ENCODE measurements at places on chromosomes 2 and 18.

DNA sequence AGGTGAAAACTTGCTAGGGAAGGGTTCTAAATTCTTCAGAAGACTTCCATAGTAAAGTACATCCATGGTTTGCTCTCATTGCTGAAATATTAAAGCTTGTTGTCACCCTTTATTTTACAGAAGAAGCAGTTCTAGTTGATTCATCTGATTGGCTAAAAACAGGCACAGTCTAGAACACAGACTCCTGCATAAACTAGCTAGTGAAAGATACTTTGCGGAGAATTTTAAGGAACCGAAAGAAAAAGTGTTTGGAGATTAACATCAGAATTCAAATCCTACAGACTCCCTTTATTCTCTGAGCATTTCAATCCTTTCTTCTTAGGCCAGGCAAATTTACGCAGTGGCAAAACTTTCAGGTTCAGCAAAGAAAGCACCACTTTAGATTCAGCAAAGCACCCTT, 1076.5 kb upstream of the ZEB2 start:
- no peak for DNase-seq

DNA sequence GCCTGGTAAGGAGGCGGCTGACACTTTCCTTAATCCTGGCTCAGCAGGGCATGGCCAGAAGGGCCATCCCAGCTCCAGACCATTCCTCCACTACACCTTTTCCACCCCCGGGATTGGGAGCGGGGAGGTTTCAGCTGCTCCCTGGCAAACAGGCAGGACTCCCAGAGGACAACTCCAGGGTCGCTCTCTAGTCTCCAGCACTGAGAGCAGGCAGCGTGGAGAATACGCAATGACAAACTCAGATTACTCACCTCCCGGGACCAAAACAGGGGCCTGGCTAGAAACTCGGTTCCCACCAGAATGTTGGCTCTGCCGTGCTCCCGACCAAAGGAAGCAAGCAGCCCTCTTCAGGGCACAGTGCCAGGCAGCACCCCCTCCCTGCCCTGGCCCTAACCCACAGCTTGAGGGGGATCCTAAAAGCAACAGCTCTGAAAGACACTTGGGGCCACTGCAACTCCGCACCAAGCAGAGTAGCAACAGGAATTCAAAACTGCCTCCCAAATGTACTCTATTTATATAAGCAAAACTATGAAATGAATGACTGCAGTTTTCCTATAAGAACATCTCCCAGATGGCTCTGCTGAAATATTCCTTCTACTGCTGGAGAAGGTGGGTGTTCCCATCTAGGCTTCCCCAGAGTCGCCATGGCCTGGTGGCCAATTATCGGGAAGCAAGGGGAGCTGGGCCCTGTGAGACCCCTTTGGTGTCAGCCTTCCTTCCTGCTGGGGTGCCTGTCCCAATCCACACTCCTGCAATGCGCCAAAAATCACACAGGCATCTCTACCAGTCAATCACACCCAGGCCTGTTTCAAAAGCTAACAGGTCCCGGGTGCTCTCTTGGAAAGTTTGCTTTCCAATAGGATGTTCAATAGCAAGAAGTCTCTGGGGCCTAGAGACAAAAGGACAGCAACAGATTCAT, 61.2 kb upstream of the POMC start:
- no peak for DNase-seq

DNA sequence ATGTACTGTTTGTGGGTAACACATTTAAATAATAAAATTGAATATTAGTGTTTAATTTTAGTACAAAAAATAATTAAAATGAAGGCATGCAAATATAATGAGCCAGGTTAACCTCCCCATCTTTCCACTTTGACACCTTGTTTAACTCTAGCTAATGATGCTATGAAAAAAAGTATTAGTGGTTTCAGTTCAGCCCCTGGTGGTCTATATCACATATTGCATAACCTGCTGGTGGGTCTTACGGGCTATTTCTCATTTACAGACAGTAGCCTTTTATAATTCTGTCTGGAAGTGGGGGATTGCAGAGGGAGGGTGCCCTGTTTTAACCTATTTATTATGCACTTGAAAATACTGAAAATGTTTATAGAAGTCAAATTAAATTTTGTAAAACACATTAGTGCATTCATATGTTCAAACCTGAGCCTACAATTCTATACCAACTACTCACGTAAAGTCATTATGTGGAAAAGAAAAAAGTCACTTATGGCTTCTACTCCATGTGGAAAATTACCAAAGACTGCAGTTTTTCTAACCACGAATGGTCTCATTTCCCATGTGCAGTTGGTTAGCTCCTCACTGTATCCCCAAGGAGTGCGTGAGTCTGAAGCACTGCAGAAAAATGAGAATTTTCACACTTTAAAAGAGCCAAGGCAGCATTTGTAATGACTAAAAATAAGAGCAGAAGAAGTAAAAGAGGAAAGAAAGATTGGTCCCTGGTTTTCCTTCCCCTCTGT, 381.0 kb downstream of the MTX2 start:
- DNase-seq, result no peak

GRCh38 chr18:55501579-55501978, 86.4 kb downstream of the TCF4 start:
- DNase-seq, result no peak

GRCh38 chr2:189082376-189082975, 97.1 kb downstream of the COL5A2 start:
- DNase-seq, result no peak

- DNase-seq, result no peak
Measured at GRCh38 chr2:74821177-74822126, 12.5 kb upstream of the HK2 start.

- no peak for DNase-seq
Measured at GRCh38 chr18:5729983-5730699, 165.2 kb downstream of the TMEM200C start.
